ENCODE measurements at places on chromosomes 7 and 10. TPM values are rescaled to one million over a fixed set of nuclear protein-coding genes. Genes with fewer than 3 reads are reported as not detected.
A peak's percentile ranks its signal among the peaks of the same experiment; 100 is the strongest.

DNA sequence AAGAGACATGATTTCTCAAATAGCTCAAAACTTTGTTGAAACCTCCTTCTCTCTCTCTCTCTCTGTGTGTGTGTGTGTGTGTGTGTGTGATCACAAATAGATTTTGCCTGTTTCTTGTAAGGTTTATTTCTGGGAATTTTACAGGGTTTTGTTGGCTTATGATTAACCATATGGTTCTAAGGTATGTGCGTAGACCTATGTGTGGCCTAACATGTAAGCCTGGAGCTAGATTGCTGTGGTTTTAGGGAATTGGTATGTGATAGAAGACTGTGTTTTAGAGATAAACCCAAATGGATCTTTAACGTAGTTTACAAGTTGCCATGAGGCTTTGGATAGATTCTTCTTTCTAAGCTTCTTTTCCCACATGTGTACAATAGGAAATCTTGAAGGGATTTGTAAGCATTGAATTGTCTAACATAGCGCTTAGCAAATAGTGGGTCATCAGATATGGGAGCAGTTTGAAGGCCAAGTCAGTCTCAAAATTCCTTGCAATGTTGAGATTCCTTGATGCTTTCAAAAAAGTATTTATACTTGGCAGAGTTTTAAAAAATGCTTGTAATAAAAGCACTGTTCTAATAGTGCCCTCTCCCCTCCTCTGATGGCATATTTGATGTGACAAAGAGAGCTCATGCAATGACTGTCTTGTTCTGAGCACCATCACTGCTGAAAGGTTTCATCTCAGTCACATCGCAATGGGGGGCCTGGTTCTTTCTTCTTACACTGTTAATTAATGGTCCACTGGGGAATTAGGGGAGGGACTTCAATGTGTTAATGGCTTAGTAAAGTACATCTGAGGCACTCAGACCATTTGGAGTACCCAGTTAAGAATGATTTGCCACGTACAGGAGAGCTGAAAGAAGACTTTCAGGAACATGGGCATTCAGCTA lies 118.2 kb downstream of the SNX10 start:
- no peak for DNase-seq

- DNase-seq: no peak
Observed at GRCh38 chr10:62053860-62054259, 152.4 kb downstream of the ARID5B start.

Gene TMEM26
- total RNA-seq: not detected

GRCh38 chr10:77636967-77637531 lies 559 bp downstream of the KCNMA1 start:
- DNase-seq: peak; percentile 39

- DNase-seq: no peak
Observed at GRCh38 chr10:103428989-103429643, 23.1 kb downstream of the CALHM2 start.

Gene KIAA1549
- total RNA-seq: 4.1 TPM

Gene ADCY1
- 1.8 TPM for total RNA-seq

DNA sequence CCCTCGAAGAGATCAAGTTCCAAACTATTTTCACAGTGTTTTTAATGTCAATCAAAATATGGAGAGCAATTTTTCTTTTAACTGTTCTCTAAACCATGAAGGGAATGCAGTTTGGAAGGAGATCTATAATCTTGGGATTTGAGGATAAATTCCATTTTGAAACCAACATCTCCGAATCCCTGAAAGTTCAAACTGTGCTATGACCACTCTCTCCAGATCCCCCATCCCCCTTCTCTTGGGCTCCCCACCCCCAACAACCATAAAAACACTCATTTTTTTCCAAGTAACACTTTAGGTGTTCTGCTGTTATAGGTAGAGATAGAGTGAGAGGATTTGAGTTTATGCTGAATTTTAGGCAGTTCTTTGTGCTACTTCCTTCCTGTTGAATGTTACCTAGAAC lies 1.7 kb downstream of the CALD1 start:
- no peak for DNase-seq

Gene RNF148
- total RNA-seq: 4.1 TPM

Gene FKBP6
- not detected for total RNA-seq

Data from stomach (tissue), 19 donors.